Stimulated activated CD4-positive, alpha-beta T cell treated with anti-CD3 and anti-CD28 coated beads, Interleukin-2, amount 100 ng/mL, for 24 hours (primary cell): ENCODE measurements at places on chromosomes 6 and 20.

DNA sequence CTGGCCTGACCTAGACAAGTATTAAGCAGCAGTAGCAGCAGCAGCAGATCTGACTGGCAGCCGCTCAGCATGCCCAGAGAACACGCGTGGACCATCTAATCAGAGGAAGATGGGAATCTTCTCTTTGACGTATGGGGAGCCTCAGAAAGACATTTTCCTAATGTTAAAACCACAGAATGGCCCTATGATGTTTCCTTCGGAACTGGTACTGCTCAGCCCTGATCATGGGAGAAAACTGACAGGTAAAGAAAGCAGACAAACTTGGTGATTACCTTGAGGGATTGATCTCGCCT, 6.2 kb downstream of the PSMA7 start:
- no peak for DNase-seq

DNA sequence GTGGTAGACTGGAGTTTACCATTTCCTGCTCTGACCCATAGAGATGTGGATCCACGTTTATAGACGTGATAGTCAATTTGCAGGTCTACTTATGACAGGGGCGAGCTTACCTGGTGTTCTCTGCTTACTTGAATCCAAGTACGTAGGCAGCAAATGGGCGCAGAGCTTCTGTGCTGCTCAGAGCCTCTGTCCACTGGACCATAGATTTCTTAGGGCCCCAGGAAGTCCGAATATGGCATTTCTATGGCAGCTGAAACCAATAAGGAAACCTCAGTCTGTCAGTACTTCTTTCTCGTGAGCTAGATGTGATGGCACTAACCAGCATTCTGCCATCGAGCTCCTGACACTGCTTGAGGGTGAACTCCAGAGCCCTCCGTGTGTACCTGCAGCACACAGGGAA, 19.5 kb upstream of the NPEPL1 start:
- DNase-seq, result no peak

GRCh38 chr6:85458782-85459181, 8.9 kb downstream of the NT5E start:
- DNase-seq, result no peak

- DNase-seq, result no peak
These were observed 23.2 kb downstream of the MAS1 start for GRCh38 chr6:159913862-159914564.

DNA sequence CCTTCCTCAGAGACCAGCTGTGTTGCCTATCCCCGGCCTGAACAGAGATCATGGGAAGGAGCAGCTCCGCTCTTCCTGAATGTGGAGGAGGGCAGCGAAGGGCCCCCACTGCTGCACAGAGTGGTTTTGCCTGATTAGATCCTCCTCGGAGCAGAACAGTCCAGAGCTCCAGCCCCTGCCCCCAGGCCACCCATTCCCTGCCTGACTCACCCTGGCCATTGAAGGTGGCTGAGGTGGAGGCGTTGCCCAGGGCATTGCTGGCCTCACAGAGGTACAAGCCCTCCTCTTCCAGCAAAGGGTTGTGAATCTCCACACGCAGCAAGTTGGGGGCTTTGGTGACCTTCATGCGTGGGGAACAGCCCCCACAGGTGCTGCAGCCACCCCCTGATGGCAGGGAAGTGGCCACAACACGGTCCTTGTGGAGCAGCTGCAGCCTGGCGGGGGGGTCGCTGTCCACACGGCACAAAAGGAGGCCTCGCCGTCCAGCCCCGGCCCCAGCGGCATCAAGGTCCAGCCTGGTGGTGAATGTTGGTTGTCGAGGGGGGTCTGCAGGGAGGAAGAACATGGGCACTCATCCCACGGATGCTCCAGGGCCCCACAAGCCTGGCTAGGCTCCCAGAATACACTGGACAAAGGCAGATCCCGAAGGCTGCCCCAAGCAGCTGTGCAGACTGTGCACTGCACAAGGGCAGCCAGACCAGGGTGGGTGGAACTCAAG, 14.7 kb downstream of the SIGLEC1 start:
- DNase-seq, result no peak
